ENCODE measurements at places on chromosomes 16 and 17.
A peak's percentile ranks its signal among the peaks of the same experiment; 100 is the strongest.

DNA sequence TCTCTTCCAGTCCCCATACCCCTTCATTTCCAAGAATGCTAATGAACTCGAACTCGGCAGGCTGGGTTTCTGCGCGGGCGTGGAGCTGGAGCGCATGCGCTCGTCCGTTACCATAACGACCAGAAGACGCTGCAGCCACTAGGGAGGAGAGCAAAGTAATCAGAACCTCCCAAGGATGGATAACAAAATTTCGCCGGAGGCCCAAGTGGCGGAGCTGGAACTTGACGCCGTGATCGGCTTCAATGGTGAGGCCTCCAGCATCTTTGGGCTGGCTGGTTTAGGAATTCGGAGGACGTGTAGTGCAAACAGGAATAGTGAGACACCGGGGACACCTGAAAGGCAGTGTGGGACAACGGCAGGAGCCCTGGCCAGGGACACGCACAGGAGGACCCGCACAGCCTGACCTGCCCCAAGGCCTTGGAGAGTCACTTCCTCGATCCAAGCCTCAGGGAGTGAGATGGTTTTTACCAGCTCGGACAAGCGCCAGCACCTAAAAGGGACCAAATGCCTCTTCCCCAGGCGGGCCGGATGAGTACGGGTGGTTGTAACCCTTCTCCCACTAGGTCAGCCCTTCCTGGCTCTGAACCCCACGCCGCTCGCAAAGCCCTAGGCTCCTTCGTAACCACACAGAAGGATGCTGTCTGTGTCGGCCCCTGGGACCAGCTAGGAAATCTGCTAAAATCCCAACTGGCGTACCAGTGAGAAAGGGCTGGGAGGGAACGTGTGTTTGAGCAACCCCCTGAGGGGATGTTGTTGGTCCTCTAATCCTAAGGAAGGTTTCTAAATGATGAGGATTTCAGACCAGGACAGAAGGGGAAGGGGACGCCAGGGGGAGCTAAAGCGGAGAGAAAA is at the start of gene CFAP52:
CFAP52 (plus strand) TSS at position 122 of the 852 bp plus-strand sequence; CDS start at position 176, 54 bp downstream.
- no peak for DNase-seq

DNA sequence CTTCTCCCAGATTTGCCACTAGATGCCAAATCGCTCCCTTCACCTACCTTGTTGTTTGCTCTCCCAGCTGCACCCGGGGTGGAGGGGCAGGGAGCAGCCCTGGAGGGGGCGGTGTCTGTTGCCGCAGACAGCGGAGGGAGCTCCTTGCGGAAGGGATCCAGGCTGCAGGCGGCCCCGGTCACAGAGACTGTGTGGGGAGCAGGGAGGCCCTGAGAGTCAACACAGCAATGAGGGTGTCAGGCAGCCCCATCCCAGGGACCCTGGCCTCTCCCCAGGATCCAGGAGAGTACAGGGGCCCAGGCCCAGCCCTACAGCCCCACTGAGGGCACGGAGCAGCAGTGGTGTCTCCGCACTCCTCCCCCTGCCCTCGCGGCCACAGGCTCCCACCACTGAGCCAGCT is 50.5 kb upstream of the CHMP6 start:
- DNase-seq = no peak

- DNase-seq = no peak
Observed at GRCh38 chr17:50624321-50624934, 10.3 kb upstream of the ABCC3 start.

DNA sequence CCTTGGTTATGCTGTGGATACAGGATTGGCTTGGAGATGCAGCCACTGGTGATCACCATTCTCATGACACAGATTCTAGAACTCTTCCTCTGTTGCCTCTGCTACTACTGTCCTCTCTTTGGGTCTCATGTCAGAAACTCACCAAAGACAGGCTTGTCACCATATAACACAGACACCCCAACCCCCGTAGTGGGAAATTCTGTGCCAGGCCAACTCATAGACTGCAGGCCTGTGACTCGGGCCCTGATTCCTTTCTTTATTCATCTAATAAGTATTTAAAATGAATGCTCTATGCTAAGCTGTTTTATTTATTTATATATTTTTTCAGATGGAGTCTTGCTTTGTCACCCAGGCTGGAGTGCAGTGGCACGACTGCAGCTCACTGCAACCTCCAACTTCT is 9.5 kb downstream of the CYB5D2 start:
- no peak for DNase-seq

GRCh38 chr16:72278301-72278700 is 106.3 kb upstream of the PMFBP1 start:
- DNase-seq = no peak

GRCh38 chr17:28574526-28574925 is 2.2 kb downstream of the ALDOC start:
- no peak for DNase-seq

DNA sequence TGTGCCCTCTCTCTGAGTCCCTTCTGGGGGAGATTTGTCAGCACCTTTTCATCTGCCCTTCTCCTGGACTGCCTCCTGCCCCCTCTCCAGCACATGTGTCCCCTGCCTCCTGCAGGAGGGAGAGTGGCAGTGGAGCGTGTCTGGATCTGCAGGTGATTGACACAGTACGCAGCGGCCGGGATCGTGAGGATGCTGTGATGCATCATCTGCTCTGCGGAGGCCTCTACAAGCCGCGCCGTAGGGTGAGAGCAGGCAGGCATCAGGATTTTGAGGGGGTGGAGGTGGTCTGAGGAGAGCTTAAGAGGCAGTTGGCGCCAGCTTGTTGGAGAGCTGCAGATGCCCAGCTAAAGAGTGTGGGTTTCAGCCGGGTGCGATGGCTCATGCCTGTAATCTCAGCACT is 10.9 kb downstream of the SLC9A5 start:
- no peak for DNase-seq

DNA sequence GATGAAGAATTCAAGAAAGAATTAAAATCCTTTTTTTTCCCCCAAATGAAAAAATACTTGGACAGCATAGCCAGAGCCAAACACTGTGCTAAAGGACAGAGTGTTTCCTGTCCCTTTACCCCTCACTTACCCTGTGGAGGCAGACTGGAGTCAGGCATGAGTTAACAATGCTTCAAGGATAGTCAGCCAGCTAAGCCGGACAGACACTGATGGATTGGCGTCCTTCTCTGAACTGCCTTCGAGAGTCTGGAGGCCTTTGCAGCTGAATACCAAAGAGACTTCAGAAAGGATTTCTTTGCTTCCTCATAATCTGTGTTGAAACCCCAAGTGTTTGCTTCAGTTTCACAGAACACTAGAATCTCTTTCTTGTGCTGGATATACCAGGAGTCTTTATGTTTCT is 4.6 kb downstream of the METTL9 start:
- no peak for DNase-seq

DNA sequence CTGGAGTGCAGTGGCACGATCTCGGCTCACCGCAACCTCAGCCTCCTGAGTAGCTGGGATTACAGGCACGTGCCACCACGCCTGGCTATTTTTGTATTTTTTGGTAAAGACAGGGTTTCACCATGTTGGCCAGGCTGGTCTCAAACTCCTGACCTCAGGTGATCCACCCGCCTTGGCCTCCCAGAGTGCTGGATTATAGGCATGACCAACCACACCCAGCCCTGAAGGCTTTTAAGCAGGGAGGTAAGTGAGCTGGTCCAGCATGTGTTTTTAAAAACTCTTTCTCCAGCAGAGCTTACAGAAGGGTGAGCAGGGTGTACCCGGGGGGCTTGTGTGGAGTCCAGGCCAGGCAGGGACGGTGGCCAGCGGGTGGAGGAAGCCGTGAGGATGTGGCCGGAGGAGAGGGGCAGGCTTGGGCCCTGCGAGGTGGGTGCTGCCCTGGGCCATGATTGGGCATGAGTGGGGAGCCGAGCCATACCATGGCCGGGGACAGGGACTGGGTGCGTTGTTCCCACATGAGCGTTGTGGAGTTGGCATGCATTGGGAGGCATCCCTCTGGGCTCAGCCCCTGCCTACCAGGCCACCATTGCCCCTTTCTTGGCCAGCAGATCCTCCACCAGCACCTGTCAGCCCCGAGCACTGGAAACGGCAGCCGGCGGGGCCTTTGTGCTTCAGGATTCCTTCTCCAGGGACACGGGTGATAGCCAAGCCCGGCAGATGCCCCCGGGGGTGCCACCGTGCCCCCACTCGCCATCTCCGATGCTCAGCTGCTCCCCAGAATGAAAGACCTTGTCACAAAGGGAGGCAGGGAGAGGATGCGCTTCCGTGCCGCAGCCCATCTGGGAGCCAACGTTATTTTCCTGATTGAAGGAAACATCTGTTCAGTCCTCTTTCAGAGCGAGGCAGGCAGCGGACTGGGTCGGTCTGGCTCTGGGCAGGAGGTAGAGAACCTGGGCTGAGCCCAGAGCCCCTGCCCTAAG is 64.5 kb downstream of the RAI1 start:
- no peak for DNase-seq

GRCh38 chr16:23398987-23399805 is 53.8 kb downstream of the COG7 start:
- no peak for DNase-seq

GRCh38 chr16:49699841-49700175 is 156.1 kb downstream of the ZNF423 start:
- DNase-seq = no peak

GRCh38 chr16:27284865-27285675 is 16.5 kb upstream of the NSMCE1 start:
- no peak for DNase-seq

DNA sequence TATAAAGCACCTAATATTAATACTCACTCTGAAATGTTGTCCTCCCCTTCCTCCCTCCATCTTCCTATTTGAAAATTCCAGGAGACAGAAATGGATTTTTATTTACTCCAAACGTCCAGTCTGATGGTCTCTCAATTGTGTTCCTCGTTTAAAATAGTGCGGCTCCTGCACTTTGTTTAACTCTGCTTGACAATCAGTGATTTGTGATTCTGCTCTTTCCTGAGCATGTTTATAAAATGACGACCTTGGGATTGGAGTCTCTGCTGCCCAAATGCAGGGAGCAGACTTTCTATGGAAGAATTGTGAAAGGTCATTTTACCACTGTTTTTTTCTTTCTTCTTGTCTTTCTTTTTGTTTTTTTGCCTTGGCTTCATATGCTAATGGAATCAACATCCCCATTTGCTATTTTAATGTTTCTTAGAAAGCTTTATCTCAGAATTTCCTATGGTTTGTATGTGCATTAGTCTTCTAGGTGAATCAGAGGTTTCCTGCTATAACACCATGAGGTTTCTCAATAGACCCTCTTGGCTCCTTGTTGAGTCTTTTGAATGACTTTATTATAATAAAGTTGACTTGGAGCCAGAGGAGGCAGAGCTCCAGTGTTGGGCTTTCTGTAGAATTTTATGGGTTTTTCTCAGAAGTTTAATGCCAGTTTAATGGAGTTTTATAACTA is 376.5 kb downstream of the CDH11 start:
- no peak for DNase-seq

DNA sequence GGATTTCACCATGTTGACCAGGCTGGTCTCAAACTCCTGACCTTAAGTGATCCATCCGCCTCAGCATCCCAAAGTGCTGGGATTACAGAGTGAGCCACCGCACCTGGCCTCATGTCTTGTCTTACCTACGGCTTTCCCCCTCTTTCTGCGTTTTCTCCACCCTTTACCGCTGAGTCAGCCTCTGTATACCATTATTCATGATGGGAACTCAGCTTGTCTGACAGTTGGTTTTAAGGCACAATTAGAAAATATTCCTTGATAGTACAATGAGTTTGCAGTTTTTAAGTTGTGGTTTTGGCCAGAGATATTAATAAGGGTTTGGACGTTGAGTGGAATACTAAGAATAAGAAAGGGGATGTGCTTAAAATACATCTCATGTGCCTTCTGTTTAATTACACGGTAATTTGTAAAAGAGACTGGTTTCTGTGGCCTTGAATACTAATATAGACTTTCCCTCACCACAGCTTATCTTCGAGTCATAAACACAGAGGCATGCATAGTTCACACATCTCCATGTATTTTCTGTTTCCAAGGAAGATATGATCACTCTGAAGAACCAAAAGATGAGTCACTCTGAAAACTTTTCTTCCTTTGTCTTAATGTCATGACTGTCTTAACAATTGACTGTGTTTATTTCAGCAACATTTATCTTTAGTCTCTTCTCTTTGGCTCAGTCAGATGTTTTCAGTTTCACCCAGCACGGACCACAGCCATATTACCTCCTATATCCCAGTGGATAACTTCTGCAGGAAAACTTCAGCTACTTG is 54.4 kb downstream of the PITPNC1 start:
- peak; percentile 65 for DNase-seq

DNA sequence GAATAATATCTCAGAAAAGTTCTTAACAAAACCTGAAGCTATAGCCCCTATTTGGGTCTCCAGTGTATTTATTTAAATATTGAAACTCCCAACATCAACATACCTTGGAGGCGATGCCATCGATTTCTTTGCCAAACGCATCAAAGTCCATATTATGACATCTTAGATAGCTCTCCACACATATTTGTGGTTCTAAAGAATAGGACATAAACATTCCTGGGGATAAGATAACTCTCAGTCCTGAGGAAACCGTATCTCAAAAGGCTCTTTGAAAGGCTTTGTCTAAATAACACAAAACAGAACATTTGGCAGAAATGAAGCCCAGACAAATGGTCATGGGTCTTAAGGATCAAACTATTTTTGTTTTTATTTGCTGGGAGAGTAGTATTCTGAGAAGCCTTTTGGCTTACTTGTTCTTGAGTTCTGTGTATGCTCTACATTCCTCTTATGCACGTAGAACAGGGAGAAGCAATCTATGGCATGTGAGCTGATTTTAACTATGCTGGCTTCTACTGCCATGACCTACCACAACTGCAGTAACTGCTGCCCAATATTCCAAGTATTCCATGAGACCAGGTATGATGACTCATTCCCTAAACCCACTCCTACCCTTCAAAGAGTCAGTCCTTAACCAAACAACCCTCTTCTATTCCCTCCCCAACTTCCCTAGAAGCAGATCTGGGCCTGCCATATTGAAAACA is 279.0 kb upstream of the ZFHX3 start:
- peak; percentile 3 for DNase-seq

DNA sequence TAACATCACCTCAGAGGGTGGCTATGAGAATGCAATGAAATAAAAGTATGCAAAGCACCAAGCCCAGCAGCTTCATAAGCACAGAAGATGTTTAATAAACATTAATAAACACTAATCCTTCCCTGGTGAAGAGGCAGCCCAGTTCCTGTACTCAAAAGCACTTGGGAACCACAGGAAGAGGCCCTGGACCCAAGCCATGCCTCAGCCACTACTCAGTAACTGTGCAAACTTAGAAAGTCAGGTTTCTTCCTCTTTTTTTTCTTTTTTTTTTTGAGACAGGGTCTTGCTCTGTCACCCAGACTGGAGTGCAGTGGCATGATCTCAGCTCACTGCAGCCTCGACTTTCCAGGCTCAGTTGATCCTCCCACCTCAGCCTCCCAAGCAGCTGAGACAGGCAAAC is 5.3 kb downstream of the ARHGAP17 start:
- DNase-seq = no peak

- DNase-seq = no peak
Observed at GRCh38 chr17:82375359-82376041, 3.9 kb downstream of the UTS2R start.

Data from fibroblast of skin of left biceps (primary cell).